ENCODE measurements at places on chromosomes 3 and 15.

DNA sequence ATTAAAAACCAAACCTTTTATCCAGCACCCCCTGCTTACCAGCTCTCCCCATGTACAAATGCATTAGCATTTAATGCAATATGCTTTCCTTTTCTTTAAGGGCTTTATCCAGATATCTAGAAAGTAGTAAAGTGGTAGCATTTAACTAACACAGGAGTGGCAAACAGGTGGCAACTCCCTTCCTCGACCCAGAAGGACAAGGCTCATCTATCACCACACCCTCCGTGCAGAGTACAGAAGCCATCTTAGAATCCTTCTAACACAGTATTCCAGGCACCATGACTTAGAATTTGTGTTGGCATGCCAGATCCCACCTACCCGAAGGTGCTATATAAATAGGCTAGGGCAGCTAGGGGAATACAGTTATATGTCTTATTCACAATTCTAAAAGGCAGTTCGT lies 148.6 kb upstream of the NSMCE3 start:
- DNase-seq = no peak

DNA sequence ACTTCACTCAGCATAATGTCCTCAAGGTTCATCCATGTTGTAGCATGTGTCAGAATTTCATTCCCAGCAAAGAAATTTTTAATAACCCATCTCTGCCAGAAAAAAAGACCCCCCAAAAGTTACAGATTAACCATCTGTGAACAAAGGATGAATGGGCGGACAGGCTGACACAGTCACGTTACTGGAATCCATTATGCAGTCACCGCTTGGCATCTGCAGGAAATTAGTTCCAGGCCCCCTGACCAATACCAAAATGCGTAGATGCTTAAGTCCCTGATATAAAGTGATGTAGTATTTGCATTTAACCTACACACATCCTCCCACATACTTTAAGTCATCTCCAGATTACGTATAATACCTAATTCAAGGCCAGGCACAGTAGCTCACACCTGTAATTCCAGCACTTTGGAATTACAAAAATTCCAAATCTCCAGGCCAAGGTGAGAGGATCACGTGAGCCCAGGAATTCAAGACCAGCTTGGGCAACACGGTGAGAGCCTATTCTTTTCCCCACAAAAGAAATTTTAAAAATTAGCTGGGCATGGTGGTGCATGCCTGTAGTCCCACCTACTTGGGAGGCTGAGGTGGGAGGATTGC lies 1.5 kb upstream of the SLC12A8 start:
- DNase-seq = no peak

GRCh38 chr3:31043184-31043819 lies 148.8 kb upstream of the GADL1 start:
- DNase-seq = no peak

DNA sequence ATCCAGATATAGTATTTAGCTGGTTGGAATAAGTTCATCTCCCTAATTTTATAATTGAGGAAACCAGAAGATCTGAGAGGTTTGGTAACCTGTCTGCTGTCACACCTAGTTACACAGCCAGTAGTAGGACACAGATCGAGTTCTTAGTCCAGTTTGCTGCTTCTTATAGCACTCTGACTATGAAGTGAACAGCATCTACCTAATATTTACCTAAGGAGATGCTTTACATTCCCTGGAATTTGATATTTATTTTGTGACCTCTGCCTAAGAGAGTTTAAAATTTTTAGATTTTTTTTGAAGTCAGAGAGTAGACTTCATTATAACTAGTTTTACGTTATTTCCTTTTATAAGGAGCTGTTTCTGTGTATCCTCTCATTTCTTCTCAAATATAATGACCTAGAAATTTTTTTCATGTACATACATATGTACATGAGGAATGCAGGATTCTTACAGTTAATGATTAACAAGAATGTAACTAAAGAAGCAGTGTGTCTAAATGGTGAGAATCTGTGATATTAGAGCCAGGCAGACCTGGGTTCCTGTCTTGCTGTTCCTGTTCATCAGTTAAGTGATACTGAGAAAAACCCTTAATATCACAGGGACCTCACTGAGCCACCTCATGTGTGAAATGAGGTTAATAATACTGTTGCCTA lies 4.3 kb downstream of the ARHGEF26 start:
- DNase-seq = no peak

GRCh38 chr3:129481766-129482332 lies 41.8 kb downstream of the IFT122 start:
- DNase-seq = no peak

DNA sequence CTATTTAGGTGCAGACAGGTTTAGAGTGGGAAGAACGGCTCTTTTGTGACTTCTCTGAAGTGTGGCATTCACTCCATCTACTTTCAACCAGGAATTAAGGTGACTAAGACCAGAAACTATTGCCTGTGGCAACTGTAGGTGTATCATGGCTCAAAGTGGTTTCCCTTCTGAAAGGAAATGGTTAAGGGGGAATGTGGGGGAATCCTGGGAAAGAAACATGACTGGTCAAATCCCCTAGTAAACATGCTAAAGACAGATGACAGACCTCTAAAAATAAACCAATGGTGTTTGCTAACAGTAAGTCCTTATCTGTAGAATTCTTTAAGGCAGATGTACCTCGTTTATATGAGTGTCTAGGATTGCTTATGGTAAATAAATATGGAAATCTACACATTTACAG lies 56.9 kb downstream of the MEGF11 start:
- no peak for DNase-seq

DNA sequence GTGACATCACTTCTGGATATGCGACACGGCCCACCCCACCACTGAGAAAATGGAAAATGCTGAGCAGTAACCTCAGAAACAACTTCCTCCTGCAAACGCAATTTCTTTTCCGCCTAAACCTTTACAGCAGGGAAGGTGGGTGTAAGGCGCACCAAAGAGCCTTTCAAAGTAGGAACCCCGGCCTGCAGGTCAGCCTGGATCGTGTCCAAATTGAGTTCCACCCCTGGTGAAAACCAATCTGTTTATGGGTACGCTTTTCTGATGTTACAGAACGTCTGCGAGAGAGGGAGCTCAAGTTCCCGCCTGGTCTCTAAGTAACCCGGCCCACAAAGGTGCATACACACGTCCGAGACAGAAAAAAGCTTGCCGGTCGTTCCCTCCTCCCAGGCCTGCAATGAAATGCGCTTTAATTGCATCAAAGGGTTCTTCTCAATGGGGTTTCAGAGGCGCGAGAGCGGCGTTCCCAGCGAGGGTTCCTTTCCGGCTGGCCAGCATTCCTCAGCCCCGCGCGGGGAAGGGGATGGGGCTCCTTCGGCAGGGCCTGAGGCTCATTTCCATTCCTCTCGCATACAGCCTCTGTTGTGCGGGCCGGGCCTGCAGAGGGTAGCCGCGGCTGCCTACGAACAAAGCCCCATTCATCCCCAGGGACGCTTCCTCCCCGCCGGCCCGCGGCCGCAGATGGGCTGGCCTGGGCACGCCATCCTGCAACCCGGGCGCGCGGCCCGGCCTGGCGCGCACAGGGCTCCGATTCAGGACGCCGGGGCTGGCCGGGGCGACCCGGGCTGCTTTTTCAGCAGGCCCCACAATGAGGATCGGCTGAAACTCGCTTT lies 138.1 kb downstream of the TMCO5A start:
- DNase-seq = peak; percentile 46

GRCh38 chr3:174358252-174358651 lies 500.9 kb upstream of the NAALADL2 start:
- DNase-seq = no peak

DNA sequence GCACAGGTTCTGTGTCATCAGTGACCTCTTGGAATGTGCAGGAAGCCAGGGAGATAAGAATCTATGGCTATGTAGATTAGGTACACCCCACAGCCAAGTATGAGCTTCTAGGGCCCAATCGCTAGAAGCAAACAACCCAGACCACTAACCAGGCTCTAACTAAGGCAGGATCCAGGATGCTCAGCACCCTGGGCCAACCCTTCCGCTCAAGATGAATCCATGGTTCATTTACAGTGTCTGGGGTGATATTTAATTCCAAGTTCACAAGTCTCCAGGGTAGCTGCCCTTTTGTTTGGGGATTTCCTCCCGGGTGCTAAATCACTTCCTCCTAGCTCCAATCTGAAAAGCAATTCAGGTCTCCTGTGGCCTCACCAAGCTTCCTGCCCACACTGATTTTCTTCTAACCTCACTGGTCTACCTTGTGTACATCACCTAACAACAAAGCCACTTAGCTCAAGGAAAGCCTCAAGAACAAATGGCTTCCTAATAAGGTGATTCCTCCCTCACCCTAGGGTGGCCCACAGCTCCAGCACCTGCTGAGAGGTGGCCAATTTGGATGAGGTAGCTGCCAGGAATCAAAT lies 2.4 kb downstream of the EHD4 start:
- DNase-seq = peak; percentile 43

GRCh38 chr3:15399970-15400369 lies 27.4 kb downstream of the METTL6 start:
- DNase-seq = peak; percentile 34

DNA sequence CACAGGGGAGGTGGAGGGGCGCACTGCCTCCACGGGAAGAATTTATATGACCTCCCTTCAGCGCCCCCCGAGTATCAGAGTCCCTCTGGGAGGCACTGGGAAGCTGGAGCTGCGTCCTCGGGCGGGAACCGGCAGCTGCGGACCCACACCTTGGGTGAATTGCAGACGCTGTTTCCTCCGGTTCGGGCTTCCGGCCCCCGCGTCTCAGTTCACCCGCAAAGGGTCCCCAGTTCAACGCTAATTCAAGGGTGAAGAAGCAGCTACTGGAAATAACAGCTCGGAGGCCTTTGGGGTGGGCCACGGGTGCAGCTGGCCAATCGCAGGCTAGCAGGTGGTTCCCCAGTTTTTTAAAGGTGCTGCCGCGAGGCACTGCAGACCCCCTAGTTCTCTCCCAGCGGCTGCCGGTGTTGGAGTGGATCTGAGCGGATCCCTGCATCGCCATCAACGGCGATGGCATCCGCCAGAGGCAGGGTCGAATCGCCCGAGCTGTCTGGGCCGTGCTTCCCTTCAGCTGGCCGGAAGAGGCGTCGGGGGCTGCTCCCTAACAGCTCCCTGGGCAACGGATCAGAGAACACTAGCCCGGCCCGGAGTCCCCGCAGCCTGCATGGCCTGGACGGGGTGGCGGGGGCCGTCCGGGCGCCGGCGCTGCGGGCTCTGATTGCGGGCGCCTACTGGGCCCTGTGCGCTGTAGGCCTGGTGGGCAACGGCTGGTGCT lies 19.4 kb upstream of the ADAMTS7 start:
- DNase-seq = peak; percentile 45

GRCh38 chr3:101735833-101736232 lies 11.4 kb downstream of the CEP97 start:
- DNase-seq = no peak

- DNase-seq = no peak
These were observed 6.3 kb upstream of the IQSEC1 start for GRCh38 chr3:13079510-13079909.

Data from activated naive CD8-positive, alpha-beta T cell treated with anti-CD3 and anti-CD28 coated beads, Interleukin-2, amount 10 ng/mL, durations not matched to agents 7 days and 5 days (primary cell).